ENCODE measurements at places on chromosomes 5 and 9.

DNA sequence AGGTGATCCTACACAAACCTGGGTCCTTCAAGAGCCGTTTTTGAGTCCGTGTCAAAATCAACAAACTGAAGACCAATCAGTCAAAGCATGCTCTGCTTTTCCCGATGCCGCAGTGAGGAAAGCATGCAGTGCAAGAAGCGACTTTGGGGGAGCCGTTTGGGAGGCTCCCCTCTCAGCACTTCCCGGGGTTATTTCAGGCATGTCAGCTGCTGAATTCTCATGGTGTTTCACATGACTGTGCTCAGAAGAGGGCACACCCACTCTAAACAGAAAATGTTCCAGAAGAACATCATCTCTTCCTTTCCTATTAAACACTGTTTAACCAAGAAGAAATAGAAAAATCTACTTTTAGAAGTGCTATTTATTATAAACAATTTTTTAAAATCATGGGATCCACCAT lies 125.5 kb downstream of the EPB41L4A start:
- no peak for DNase-seq

GRCh38 chr5:2741956-2742355 lies 9.5 kb downstream of the IRX2 start:
- no peak for DNase-seq

GRCh38 chr9:130276121-130276520 lies 10.6 kb downstream of the HMCN2 start:
- DNase-seq, result peak; percentile 46

DNA sequence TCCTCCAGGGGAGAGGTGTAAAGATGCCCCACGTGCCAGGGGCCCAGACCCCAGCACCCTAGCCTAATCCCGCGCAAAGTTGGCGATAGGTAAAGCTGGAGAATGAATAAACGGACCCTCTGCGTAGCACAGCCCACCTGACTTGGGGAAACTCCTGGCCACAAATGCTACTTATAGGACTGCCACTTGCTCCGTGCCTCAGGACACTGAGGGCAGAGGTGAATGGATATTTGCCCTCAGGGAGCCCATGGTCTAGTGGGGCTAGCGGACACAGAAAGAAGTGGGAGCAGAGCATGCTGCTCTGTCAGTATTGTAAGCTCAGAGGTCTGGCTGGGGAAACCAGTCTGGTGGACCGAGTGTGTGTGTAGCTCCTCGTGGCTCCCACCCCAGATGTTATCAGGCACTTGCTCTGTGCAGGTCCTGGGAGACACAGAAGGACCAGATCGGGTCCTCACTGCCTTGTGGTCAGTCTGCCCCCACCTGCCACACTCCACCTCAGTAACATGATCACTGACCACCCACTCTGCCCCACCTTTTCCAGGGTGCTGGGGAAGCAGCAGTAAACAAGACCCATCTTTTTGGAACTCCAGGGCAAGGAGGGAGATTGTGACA lies 841 bp downstream of the GRK6 start:
- peak; percentile 32 for DNase-seq

DNA sequence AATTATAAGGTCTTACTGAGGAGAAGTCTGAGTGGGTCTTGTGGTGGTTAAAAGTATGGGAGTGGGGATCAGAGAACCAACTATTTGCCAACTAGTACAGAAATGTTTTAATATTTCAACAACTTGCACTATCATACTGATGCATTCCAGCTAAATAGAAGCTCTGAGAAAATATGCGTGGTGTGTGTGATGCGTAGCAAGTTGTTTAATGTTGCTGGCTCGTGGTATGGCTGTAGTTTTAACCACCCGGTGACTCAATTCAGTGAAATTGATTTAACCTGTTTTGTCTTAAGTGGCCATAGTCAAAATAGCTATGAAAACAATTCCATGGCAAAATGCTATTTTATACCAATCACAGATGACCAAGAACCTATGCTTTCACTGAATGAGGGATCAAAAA lies 176.5 kb upstream of the SLC24A2 start:
- no peak for DNase-seq

DNA sequence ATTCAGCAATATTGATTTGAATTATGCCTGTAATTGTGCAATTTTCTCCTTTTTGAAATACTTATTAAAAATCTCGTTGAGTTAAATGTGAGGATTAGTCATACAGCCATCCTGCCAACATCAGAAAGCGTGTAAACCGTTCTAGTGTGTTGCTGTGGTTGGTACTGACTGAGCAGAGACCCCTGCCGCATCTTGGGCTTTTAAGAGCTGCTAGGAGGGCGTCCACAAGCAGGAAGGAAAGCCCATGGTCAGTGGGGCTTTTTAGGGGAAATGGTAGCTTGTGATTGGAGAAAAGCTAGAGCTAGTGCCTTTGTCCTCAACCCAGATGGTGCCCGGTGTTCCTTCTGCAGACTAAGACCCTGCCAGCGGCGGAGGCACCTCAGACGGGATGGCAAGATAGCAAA lies 1.3 kb downstream of the SDHA start:
- DNase-seq, result peak; percentile 55

DNA sequence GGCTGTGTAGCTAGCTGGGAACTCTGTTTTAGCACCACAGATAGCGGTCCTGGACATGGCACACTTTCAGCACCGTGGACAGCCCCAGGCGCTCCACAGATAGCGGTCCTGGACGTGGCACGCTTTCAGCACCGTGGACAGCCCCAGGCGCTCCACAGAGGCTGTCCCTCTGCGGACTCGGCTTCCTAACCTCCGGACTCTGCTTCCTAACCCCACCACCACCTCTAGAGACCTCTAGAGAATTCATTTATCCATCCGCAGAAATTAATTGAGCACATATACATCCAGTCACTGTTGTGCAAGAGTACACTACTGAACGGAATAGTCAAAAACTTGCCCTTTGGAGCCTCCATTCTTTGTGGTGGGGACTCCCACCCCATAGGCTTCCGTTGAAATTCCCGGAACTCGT lies 27.4 kb downstream of the UNC5A start:
- DNase-seq, result peak; percentile 95

DNA sequence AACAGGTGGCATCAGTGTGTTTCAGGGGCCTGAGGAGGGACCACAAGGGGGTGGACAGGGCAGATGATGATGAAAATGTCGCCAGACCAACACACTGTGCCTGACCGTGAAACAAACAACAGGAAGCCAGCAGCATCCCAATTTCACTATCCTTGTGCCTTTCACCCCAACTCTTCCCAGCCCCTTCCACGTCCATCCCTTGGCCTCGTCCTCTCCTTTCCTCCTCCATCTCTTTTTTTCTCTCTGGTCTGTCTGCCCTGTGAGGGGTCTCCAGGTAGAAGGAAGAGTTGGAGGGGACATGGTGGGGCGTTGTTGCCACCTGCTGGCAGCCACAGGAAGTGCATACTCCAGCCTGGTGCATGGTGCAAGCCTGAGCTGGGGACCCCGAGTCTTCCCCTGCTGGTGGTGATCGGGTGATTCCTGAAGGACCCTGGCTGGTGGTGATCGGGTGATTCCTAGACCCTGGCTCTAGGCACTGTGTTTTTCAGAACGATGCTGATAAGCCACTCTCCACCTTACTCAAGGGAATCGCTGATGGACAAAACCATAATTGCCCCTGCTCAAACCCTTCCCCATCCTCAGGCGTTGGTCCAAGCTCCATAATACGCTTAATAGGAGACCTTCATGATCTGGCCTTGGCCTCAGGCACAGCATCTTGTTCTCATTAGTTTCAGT lies 21.7 kb upstream of the NSD1 start:
- peak; percentile 51 for DNase-seq

GRCh38 chr9:20980832-20981455 lies 50.5 kb downstream of the HACD4 start:
- DNase-seq, result peak; percentile 29

GRCh38 chr5:37867654-37868053 lies 27.8 kb upstream of the GDNF start:
- no peak for DNase-seq

GRCh38 chr5:151022511-151023018 lies 2.2 kb downstream of the GPX3 start:
- no peak for DNase-seq

DNA sequence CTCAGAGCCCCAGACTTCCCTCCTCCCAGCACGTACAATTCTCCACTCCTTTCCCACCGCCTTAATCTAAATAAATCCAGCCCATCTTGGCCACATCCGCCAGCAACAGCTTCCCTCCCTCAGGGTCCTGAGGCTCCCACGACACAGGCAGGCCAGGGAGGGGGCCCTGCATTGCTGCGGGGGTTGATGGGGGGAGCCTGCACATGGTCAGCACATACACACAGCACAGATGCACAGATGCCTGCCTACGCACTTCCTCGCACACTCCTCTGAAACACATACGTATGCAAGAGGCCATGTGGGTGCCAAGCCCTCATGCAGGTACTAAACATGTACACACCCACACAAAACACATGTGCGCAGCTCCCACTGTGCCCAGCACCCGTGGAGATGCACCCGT lies 14.8 kb downstream of the PDGFRB start:
- DNase-seq, result no peak

DNA sequence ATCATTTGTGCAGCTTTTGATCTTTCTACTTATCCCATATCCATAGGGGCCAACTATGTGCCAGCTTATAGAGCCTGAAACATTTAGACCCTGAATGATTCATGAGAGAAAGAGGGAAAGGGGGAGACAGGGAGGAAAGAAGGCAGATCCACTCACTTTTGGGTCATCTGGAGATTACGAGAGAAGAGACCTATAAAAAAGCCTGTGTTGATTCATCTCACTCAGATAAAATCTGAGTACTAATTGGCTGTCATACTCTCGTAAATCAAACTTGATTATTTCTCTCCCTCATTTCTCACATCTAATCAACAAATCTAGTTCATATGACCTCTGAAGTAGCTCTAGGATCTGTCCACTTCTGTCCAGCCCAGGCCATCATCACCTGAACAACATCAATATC lies 137.1 kb downstream of the ARL15 start:
- DNase-seq, result no peak

DNA sequence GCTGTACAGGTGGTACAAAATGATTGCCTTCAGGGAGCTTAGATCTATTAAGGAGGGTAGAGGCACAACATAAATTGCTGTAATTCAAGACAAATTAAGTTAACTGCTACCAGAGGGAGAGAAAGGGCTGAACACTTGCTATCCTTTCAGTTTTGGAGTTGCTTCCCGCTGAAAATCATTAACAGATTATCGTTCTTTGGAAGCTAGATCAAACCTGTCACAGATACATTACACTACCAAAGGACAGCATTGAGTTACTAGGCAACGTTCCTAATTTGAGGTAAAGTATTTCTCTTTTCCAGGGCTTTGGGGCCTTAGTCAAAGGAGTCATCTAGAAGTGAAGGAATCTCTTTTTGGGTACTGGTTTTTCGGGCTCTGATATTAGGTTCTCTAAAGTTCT lies 84.7 kb upstream of the DHFR start:
- DNase-seq, result no peak

DNA sequence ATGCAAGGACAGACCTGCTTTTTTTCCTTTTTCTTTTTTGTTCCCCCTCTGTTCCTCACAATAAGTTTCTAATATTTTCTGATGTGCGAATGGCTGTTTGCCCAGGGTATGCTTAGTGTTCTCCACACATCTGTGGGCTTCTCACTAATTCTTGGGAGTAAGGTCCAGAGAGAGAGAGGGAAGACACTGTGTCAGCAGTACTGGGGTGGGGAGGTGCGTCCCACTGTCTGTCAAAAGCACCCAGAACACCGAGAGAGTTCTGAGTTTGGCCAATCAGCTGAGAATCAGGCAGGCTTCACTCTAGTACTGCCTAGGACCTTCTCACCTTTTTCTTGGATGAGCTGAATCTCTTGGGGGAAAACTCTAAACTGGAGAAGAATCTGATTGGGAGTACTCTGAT lies 61.8 kb downstream of the ELL2 start:
- no peak for DNase-seq
